ENCODE measurements at places on chromosomes 4 and X.
A peak's percentile ranks its signal among the peaks of the same experiment; 100 is the strongest.

- DNase-seq: no peak
Observed at GRCh38 chr4:163090997-163091684, 75.5 kb downstream of the NAF1 start.

- DNase-seq: no peak
Observed at GRCh38 chr4:181588733-181589302, 654.4 kb upstream of the TENM3 start.

- no peak for DNase-seq
Observed at GRCh38 chrX:70553516-70553915, 108.9 kb downstream of the DLG3 start.

- DNase-seq: no peak
Observed at GRCh38 chrX:7603387-7603786, 239.6 kb upstream of the VCX start.

GRCh38 chrX:2514131-2514530 is 13.4 kb upstream of the DHRSX start:
- no peak for DNase-seq

DNA sequence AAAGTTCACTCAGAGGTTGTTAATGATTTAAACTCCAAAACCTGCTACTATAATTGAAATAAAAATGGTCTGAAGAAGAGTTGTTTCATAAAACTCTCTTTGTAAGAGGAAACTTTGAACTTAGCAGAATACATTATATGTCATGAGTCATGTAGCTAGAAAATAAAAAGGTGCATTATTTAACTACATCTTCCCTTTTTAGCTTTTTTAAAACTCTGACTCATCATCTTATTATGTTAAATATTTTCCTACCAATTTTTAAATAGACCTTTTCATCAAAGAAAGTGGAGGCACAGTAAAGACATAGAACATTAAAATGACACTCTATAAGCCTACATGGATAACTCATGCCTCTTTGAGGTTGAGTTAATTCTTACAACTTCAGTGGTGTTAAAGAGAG is 1.2 kb upstream of the ZNF827 start:
- no peak for DNase-seq

DNA sequence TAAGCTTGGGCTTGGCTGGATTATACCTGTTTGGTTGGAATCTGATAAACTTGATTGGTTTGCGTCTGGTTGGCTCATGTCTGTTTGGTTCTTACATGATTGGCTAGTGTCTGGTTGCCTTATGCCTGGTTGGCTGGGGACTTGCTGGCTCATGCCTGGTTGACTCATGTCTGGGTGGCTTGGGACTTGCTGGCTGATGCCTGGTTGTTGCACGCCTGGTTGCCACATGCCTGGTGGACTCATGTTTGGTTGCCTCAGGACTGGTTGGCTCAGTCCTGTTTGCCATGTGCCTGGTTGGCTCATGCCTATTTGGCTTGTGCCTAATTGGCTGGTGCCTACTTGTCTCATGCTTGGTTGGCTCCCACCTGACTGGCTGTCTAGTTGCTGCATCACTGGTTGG is 104.5 kb downstream of the APOOL start:
- DNase-seq: no peak

DNA sequence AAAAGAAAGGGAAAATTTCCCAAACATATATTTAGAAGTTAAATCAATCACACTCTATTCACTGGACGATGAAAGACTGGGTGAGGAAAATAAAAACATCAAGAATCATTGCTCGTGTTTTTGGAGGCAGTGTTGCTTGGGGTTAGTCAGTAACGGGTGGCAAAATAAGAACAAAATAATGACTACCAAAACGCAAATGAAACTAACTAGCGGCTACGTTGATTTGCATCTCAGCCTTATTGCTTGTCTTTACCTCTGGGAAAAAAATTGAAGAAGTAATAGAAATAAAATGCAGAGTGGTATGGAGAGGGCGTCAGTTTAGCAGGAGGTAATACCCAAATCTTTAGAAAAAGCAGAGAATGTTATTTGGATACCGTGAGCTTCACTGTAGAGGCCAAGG is 86.4 kb upstream of the SORBS2 start:
- DNase-seq: no peak

- no peak for DNase-seq
Observed at GRCh38 chrX:72253686-72254085, 14.9 kb upstream of the ERCC6L start.

DNA sequence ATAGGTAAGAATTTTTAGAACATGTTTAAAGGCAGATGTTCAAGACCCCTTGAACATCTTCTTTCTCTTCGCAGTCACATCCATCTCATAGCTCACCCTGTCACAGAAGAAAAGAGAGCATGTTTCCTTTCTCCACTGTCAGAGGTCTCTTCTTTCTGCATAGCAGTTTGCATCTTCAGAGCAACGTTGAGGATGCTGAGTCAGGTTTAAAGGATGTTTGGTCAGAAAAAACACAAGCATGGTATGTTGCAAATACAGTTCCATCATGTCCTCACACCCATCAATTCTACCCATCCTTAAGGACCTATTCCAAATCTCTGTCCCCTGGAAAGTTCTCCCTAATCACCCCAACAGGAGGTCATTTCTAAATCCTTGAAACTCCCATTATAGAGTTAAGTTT is 84.8 kb downstream of the STOX2 start:
- DNase-seq: no peak

GRCh38 chrX:129239371-129239770 is 283.9 kb downstream of the SMARCA1 start:
- DNase-seq: no peak

DNA sequence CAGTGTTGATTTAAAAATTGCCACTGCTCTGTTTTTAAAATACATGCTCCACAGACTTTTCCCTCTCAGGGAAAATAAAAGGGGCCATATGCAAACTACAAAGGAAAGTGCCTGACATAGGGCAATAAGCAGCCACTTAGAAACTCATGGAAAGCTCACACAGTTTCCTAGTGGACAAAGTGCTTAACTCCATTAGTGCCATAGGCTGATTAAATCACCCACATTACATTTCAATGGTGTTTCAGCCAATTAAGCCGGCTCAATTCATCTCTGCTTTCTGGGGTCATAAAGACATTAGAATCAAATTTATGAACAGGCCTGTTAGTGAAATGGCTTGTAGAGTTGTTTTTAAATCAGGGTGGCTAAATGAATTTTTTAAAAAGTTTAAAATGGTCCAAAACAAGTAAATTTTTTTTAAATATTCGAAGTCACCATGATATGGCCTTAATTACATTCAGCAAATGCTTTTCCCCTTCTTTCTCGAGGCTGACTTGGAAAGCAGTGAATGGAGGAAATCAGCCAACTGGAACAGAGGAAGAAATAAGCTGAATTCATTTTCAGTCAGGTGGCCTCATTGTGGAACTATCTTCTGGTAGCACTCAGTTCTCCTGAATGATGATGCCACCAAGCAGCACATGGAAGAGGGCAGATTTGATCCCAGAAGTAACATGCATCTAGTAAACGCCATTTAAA is 2305.1 kb upstream of the AGA start:
- no peak for DNase-seq

- no peak for DNase-seq
Observed at GRCh38 chr4:140659943-140660700, 91.4 kb upstream of the UCP1 start.

GRCh38 chr4:112031712-112032328 is 113.4 kb upstream of the FAM241A start:
- DNase-seq: no peak

DNA sequence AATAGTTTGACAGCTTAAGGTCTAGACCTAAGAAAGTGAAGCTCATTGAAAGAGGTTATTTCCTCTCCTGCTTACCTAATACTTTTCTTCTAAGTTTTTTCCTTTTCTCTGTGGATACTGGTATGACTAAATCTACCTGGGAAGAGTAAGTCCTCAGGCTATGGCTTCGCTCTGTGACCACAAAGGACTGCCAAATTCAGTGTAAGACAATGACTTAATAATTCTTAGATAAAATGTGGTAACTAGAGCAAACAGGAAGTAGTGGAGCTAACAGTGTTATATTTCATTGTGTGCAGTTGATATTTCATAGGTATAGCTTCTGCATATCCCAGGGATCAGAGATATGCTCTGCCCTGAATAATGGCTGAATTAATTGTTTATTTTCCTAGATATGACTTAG is 418.9 kb downstream of the CCSER1 start:
- DNase-seq: no peak

GRCh38 chrX:69152417-69152841 is 12.8 kb downstream of the PJA1 start:
- no peak for DNase-seq

GRCh38 chr4:1464581-1465171 is 58.4 kb upstream of the NKX1-1 start:
- no peak for DNase-seq

DNA sequence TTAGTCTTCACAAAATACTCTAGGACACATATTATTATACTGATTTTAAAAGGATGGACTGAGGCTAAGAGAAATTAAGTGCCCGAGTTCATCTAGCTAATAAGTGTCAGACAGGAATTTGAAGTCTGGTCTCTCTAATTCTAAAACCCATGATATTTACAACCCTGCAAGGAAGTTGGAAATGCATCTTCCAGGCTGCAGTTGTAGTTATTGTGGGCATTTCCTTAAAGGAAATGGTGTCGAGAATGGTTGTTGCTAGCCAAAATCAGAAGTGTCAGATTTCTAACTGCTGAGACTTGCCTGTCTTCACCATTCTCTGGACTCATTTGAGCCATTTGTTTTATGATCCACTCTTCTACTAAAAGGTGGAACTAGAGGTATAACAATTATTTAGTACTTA is 82.5 kb downstream of the FAT4 start:
- no peak for DNase-seq

DNA sequence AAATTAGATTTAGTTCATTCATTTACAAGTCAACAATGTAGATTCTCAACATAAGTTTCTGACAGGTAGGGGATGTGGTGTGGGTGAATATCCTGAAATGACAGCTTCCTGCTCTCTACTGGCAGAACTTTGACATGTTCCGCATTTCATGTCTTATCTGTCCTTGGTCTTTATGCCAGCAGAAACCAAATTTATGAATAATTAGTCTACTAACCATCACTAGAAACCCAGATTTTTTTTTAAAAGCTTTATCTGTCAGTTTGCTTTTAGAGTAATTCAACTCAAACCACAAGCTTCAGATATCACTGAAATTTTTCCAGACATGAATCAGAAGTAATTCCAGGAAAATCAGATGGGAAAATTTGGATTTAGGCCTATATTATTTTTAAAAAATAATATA is 17.9 kb downstream of the COQ2 start:
- DNase-seq: no peak

- no peak for DNase-seq
Observed at GRCh38 chrX:72205706-72206105, 24.1 kb downstream of the PIN4 start.

GRCh38 chr4:60724623-60725022 is 475.5 kb upstream of the ADGRL3 start:
- no peak for DNase-seq

- DNase-seq: no peak
Observed at GRCh38 chr4:132101526-132101925, 1047.6 kb upstream of the PCDH10 start.

GRCh38 chr4:38930707-38931106 is 63.1 kb downstream of the FAM114A1 start:
- no peak for DNase-seq

- no peak for DNase-seq
Observed at GRCh38 chr4:98747393-98748091, 89.1 kb upstream of the TSPAN5 start.

DNA sequence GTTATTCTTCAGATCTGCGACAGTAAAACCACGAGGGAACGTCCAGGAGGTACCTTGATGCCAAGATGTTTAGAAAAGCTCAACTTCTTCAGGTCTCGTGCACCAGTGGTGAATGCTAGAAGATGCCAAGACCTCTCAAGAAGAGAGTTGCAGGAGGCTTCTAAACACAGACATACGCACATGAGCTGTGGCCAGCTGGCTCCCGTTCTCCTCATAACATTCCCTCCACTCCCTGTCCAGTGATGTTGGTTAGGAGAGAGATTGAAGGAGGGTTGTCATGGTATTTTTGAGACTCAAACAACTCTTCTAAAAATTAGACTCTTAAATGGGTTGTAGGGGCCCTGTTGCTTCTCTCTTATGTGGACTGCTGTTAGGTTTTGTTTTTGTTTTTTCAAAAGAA is 184.3 kb downstream of the QDPR start:
- no peak for DNase-seq

DNA sequence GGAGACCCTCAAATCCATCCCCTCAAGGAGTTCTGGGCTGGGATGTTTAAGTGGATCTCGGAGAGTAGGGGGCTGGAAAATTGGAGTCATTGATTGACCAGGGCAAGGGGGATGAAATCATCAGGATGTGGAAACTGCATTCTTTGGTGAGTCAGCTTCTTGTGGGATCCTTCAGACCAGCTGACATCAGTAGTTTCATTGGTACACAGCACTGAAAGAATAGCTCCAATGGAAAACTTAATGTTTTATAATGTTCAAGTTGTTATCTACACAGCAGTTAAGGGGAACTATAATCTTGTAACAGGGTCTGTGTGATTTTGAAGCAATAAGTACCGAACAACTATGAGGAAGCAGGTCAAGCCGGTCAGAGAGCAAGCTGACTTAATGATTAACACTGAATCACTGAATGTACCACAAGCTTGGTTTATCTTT is 506.1 kb downstream of the RPA4 start:
- DNase-seq: no peak

GRCh38 chr4:140071806-140072205 is 82.2 kb downstream of the MAML3 start:
- peak; percentile 58 for DNase-seq

- DNase-seq: no peak
Observed at GRCh38 chr4:151957153-151957552, 196.3 kb upstream of the GATB start.

GRCh38 chrX:144379156-144379555 is 495.3 kb downstream of the UBE2NL start:
- DNase-seq: no peak

- DNase-seq: no peak
Observed at GRCh38 chr4:30295652-30296051, 424.5 kb upstream of the PCDH7 start.

DNA sequence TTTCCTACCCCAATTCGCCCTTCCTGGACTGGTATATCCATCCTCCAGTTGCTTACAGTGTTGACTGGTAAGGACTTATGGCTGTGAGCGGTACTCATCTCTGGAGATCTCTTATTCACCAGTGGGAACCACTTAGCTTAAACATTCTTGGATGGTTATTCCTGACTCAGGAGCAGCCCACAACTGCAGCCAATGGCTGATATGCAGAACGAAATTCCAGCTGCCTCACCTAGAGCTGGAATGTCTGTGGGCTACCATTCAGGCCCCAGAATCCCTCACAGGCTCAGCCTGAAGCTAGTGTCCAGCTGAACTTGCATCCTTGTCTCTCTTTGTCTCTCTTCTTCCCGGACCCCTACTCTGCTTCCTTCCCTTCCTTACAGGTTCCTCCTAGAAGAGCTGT is 138.9 kb upstream of the SMIM31 start:
- DNase-seq: no peak

DNA sequence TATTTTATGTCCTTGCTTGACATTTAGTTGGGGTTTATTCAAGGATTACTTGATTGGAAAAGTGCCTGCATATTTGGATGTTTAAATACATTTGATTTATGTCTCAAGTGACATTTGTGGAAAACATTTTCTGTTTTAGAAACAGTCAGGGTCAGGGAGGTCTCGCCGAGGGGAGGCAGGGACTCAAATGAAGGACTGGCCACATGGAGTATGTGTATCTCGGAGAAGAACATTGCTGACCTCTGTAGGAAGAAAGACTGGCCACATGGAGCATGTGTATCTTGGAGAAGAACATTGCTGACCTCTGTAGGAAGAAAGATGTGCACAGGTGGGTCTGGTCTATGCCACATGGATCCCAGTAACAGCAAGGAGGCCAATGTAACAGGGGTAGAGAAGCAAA is 233.6 kb downstream of the TRIML1 start:
- DNase-seq: no peak
